ENCODE measurements at places on chromosomes 7 and 10. TPM values are rescaled to one million over a fixed set of nuclear protein-coding genes. Genes with fewer than 3 reads are reported as not detected.

Gene NUTM2B
- total RNA-seq: 0.07 TPM

Gene PGAM1
- 935 TPM for total RNA-seq

Gene CASTOR2
- 26.5 TPM for total RNA-seq

Gene GDF10
- total RNA-seq: 0.20 TPM

Gene ZNHIT1
- 52.7 TPM for total RNA-seq

Gene BICC1
- 0.57 TPM for total RNA-seq

Gene UNCX
- total RNA-seq: not detected

Gene SPDYE1
- not detected for total RNA-seq

Gene CAMK1D
- 5.6 TPM for total RNA-seq

Gene MCM10
- 67.4 TPM for total RNA-seq

DNA sequence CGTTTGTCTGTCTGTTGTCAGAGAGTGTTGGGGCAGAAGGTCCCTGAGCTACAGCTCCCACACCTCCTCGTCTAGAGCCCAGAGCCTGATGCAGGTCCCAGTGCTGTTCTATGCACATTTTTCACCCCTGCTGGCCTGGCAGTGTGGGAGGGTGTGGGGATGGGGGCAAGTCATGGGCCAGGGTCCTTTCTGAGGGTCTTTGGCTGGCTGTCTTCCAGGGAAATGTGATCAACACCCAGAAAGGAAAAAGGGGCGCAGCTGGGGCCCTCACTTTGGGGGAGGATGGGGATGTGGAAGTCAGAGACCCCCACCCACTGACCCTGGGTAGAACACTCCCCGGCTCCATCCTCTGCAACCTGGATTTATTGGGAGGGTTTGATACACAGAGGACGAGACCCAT lies 50.0 kb upstream of the ZNF716 start:
- no peak for DNase-seq
- peaks cover 15% of the 10 kb centered on the region for H3K36me3 ChIP-seq
- H3K27ac ChIP-seq: no peak overlapping the region
- H3K4me1 ChIP-seq: no peaks in the 10 kb centered on the region

- peak; percentile 92 for DNase-seq
- H3K4me1 ChIP-seq: no peaks in the 10 kb centered on the region
- H3K27me3 ChIP-seq: no peaks in the 10 kb centered on the region
- peak overlapping the region; percentile 82 for H3K4me3 ChIP-seq
- H3K27ac ChIP-seq: no peak overlapping the region
Observed at GRCh38 chr10:95183271-95184230, 10.5 kb upstream of the ACSM6 start.

DNA sequence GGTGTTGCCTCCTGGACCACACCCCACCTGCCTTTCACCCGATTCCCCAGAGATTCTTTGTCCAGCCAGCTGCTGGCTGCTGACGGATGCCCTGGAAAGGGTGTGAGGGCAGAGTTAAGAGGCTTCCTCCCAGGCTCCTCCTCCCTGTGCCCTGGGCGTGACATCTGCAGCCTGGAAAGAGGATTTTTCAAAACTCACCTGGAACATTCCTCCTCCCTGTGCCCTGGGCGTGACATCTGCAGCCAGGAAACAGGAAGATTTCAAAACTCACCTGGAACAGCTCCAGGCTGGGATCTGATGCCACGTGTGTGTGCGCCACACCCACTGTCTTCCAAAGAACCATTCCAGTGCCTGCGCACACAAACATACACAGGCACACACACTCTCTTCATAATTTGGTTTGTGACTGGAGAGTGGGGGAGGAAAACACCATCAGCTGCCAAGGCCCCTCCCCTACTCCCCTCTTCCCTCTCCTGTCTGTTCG lies 5.2 kb downstream of the MARVELD1 start:
- H3K4me1 ChIP-seq: peaks cover 8% of the 10 kb centered on the region
- H3K36me3 ChIP-seq: peaks cover 38% of the 10 kb centered on the region
- no peak for DNase-seq
- no peaks in the 10 kb centered on the region for H3K27me3 ChIP-seq

DNA sequence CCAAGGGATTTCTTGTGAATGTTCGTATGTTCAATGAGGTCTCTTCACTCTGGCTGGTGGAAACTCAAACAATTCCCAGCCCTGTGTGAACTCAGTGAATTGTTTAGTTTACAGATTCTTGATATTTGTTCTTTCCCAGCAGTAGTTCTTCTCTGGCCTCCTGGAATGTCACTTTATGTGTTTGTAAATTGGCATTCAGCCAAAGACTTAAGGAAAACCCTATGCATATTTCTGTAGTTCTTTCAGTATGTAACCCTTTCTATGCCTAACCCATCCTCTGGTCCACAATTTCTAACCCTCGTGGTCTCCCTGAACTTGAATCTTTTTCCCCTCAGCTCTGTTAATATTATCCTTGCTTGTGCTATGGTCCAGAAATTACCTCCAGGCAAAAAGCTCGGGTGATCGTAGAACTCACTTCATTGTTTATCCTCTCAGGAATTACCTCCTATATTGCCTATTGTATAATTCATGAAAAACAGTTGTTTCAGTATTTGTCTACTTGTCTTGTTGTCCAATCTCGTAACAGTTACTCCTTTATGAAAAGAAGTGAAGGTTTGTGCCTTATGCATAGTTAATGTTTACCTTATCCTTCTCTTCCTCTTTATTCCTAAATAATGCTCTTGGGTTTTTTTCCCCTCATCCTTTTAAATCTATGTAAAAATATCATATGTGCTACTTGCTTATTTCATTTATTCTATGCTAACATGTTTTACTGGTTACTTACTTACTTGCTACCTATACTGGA lies 23.7 kb upstream of the AGR3 start:
- H3K27ac ChIP-seq: no peak overlapping the region
- H3K4me1 ChIP-seq: peaks cover 5% of the 10 kb centered on the region
- H3K4me3 ChIP-seq: 0 out of 2 replicates have a peak overlapping the region, but pooled peaks have one; percentile 7
- H3K36me3 ChIP-seq: no peaks in the 10 kb centered on the region
- no peaks in the 10 kb centered on the region for H3K27me3 ChIP-seq

GRCh38 chr10:133087679-133088178 lies at the start of gene ADGRA1:
TSS of gene ADGRA1 (plus strand) at chr10:133087924. CDS start at chr10:133088910, 986 bp downstream.
- H3K4me3 ChIP-seq: peak within 1 kb of the TSS; percentile 55
- no peaks in the 10 kb centered on the region for H3K36me3 ChIP-seq
- H3K27ac ChIP-seq: no peak within 1 kb of the TSS
- peaks cover 18% of the 10 kb centered on the region for H3K27me3 ChIP-seq
- no peaks in the 10 kb centered on the region for H3K4me1 ChIP-seq

DNA sequence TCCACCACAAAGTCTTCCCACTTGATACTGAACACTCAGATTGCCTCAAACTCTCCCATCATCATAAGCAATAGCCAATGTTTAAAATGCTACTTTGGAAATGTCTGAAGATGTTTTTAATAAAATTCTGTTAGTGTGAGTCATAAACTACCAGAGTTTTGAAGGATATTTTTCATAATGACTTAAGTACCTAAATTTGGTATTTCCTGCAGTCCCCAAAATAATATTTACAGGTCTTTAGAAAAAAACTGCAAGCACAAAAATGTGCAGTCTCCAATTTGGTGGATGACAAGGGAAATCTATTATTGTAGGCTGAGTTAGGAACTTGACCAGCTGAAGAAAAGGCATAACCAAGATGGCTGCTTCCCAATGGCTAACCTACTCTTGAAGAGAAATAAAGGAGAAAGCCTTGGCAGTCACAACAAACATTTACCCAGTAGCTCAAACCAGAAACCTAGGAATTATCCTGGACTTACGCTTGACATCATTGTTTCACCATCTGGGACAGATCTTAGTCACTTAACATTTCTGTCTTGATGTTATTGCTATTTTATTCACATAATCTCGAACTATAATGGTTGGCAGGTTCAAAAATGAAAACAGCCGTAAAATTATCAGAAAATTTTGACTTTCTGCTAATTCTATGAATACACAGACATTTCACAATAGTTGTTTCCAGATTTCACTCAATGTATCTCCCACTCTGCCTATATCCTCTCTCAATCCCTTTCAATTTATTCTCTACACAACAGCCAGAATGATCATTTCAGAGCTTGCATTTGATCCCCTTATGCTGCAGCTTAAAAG lies 111.2 kb upstream of the STEAP1B start:
- no peak for DNase-seq
- no peak overlapping the region for H3K4me3 ChIP-seq
- H3K27me3 ChIP-seq: no peaks in the 10 kb centered on the region
- no peaks in the 10 kb centered on the region for H3K4me1 ChIP-seq
- no peak overlapping the region for H3K27ac ChIP-seq
- no peaks in the 10 kb centered on the region for H3K36me3 ChIP-seq

DNA sequence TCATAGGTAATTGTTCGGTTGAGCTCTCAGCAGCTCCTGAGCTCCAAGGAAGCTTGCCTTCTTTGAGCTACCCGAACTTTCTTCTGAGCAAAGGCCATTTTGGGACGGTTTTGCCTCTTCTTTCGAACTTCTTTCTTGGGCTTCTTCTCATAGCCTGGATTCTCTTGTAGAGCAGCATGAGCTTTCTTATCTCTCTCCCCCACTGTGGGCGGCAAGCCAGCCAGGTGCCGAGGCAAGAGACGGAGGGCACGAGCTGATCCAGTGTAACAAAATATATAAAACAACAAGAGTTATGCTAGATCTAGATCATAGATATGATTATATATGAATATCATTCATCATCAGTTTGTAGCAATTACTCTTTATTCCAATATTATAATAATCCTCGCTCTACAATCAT lies 16.5 kb upstream of the KNDC1 start:
- peaks cover 19% of the 10 kb centered on the region for H3K36me3 ChIP-seq
- H3K4me1 ChIP-seq: peaks cover 7% of the 10 kb centered on the region
- no peaks in the 10 kb centered on the region for H3K27me3 ChIP-seq
- DNase-seq: no peak
- no peak overlapping the region for H3K4me3 ChIP-seq

GRCh38 chr7:66418537-66418936 lies 210.1 kb upstream of the KCTD7 start:
- no peaks in the 10 kb centered on the region for H3K27me3 ChIP-seq
- no peak overlapping the region for H3K27ac ChIP-seq
- no peak for DNase-seq
- H3K4me1 ChIP-seq: no peaks in the 10 kb centered on the region

DNA sequence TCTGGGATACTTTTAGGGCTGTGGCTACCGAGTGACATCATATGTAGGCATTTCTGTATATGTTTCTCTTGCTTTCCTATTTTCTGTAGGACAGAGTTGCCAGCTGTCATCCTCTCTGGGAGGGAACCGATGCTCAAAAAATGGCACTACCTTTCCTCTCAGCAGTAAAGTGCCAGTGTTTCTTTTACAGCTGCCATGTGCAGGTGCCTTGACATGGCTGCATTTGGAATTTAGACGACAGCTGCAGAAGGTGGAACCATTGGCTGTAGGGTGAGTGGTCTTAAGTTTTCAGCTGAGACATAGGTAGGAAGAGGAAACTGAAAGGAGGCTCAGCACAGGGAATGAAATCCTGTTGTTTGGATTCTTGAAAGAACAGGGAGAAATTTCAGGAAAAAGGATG lies 20.2 kb upstream of the RPA3 start:
- H3K27me3 ChIP-seq: no peaks in the 10 kb centered on the region
- no peaks in the 10 kb centered on the region for H3K36me3 ChIP-seq
- H3K4me3 ChIP-seq: no peak overlapping the region
- H3K4me1 ChIP-seq: peaks cover 3% of the 10 kb centered on the region

- H3K27ac ChIP-seq: no peak overlapping the region
- no peak for DNase-seq
- no peaks in the 10 kb centered on the region for H3K36me3 ChIP-seq
- H3K4me1 ChIP-seq: no peaks in the 10 kb centered on the region
Observed at GRCh38 chr10:108562105-108562504, 1361.2 kb downstream of the XPNPEP1 start.

DNA sequence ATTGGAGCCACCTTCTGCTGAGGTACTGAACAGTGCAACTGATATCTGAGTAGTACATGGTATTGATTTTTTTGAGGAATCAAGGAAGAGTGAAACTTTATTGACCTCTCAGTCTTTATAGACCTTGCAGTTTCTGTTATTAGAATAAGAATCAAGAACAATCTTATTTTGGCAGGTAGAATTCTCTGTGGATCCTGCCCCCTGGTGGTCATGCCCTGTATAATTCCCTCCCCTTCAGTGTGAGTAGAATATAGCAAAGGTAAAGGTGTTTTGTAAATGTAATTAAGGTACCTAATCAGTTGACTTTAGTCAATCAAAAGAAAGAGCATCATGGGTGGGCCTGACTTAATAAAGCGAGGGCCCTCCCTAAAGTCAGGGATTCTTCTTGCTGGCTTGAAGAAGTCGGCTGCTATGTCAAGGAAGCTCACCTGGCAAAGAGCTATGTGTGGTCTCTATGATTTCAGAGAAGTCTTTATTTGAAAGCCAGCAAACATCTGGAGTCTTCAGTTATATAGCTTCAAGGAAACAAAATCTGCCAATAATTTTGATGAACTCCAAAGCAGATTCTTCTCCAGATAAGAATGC lies 142.8 kb downstream of the LSM5 start:
- H3K4me3 ChIP-seq: no peak overlapping the region
- no peaks in the 10 kb centered on the region for H3K27me3 ChIP-seq
- no peaks in the 10 kb centered on the region for H3K4me1 ChIP-seq
- 0 out of 2 replicates have a peak, but pooled peaks cover 3% of the 10 kb centered on the region for H3K36me3 ChIP-seq

- H3K27me3 ChIP-seq: no peaks in the 10 kb centered on the region
- no peak overlapping the region for H3K27ac ChIP-seq
- H3K4me3 ChIP-seq: no peak overlapping the region
- H3K4me1 ChIP-seq: no peaks in the 10 kb centered on the region
- DNase-seq: no peak
Observed at GRCh38 chr10:26361971-26362370, 76.2 kb upstream of the APBB1IP start.

DNA sequence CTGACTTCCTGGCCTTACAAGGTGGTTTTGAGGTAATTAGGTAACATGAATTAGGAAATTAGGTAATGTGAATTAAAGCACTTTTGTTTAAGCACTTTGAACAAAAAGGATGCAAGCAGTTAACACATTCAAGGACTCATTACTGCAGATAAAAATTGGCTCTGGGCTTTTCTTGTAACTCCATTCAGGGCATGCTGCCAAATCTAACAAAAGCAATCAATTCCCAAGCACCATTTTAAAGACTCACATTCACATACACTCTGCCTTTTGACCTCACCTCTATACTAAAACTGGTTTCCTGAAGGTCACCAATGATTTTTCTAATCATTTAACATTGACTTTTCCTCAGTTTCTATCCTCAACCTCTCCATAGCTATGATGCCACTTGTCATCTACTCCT lies 251.2 kb upstream of the RHOBTB1 start:
- peaks cover 10% of the 10 kb centered on the region for H3K36me3 ChIP-seq
- no peak for DNase-seq
- no peaks in the 10 kb centered on the region for H3K27me3 ChIP-seq
- no peaks in the 10 kb centered on the region for H3K4me1 ChIP-seq

DNA sequence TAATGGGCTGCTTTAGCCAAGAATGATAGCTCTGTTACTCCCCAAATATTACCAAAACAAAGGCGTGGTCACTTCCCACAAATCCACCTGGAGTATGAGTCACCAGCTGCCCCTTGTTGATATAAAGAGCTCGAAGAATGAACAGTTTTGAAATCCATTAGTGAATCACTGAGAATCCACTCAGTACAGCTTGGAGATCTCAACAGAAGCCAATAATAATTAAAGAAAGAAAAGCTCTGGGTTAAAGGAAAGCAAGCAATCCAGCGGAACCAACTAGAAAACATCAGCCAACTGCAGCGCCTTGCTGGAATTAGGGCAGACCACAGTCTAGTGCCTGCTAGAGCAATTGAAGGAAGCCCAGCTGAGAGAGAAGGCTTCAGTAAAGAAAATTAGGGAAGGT lies 576.0 kb upstream of the C7orf33 start:
- no peaks in the 10 kb centered on the region for H3K4me1 ChIP-seq
- no peak for DNase-seq
- no peaks in the 10 kb centered on the region for H3K27me3 ChIP-seq
- H3K27ac ChIP-seq: no peak overlapping the region
- H3K4me3 ChIP-seq: no peak overlapping the region
- no peaks in the 10 kb centered on the region for H3K36me3 ChIP-seq

Data from H9 (cell line).